ENCODE measurements at places on chromosomes 4 and X.

GRCh38 chr4:26713563-26714151 is 129.8 kb downstream of the TBC1D19 start:
- DNase-seq: no peak

DNA sequence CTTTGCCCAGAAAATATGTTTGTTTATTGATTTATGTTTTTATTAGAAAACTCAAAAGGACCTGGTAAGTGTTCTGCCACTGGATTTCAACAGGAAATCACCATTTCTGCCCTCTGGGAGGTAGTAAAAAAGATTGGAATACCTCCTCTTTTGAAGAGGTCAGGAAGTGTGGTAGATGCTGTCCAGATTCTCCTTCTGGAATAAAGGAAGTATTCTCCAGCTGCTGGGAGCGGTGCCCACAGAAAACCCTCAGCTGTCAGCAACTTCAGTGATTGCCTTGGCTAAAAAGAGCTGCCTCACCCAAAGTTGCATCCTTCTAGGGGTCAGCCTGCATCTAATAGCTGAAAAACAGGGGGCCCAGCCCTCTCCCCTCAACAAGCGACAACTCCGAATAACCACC is 13.8 kb upstream of the ZNF674 start:
- DNase-seq: peak; percentile 28

DNA sequence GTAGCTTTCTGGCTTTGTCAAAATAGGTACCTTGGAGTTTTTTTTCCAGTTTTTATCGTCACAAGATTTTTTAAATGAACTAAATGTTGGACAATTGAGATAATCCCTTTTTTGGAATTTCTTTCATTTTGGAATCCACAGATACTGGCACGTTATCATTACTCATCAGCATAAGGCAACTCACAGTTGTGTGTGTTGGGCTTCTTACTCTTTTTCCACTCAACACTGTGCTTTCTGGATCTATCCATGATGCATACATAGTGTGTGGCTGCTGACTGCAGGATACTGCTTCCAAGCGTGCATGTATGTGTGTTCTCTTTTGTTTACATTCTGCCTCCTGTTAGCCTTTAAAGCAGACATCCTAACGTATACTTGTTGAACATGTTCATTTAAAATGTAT is 113.5 kb upstream of the FAM9A start:
- no peak for DNase-seq

DNA sequence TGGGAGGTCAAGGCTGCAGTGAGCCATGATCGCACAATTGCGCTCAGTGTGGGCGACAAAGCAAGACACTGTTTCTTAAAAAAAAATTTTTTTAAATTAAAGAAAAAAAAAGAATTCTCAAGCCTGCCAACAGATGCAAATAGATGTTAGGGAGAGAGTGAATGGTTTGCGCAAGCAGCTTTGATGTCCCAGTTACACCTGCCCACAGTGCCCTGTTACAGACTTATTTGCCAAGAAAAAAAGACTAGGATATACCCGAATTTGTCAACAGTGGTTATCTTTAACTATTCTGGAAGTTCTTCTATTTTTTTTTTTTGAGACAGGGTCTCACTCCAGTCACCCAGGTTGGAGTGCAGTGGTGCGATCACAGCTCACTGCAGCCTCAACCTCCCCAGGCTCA is 44.3 kb upstream of the UGDH start:
- DNase-seq: no peak

- peak; percentile 30 for DNase-seq
Observed at GRCh38 chrX:154025230-154025629, 5.5 kb upstream of the IRAK1 start.

GRCh38 chr4:950136-951020 is 18.1 kb downstream of the TMEM175 start:
- no peak for DNase-seq

GRCh38 chr4:113141901-113142346 is 92.5 kb downstream of the ANK2 start:
- DNase-seq: peak; percentile 67

- DNase-seq: no peak
Observed at GRCh38 chr4:77202491-77202890, 45.5 kb downstream of the CCNG2 start.

- DNase-seq: peak; percentile 95
Observed at GRCh38 chr4:88616275-88617150, 24.2 kb downstream of the HERC3 start.

- no peak for DNase-seq
Observed at GRCh38 chr4:85459736-85460135, 15.2 kb upstream of the ARHGAP24 start.

DNA sequence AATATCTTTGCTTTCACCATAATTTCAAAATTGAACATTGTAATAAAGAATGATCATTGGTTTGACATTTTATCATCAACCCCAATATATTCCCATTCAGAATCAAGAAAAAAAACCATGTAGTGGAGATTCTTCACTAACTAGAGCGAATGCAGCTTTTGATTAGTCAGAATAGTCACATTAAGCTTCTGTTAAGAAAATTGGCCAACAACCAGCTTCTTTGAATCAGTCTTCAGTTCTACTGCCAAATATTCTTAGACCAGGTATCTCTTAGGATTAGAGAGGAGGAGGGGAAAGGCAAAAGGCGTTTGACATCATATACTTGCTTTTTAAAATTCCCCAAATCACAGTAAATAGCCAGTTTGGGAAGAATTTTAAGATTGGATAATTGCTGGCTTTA is 22.2 kb upstream of the TBC1D8B start:
- no peak for DNase-seq

DNA sequence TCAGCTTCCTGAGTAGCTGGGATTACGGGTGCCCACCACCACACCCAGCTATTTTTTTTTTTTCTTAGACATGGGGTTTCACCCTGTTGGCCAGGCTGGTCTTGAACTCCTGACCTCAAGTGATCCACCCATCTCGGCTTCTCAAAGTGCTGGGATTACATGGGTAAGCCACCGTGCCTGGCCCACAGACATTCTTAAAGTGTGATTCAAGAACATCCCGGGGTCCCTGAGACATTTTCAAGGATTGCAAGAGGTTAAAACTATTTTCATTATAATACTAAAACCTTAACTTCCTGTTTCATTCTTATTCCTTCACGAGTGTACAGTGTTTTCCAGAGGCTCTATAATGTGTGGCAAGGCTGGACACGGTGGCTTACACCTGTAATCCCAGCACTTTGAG is 318.7 kb downstream of the CAMK2D start:
- DNase-seq: peak; percentile 61

DNA sequence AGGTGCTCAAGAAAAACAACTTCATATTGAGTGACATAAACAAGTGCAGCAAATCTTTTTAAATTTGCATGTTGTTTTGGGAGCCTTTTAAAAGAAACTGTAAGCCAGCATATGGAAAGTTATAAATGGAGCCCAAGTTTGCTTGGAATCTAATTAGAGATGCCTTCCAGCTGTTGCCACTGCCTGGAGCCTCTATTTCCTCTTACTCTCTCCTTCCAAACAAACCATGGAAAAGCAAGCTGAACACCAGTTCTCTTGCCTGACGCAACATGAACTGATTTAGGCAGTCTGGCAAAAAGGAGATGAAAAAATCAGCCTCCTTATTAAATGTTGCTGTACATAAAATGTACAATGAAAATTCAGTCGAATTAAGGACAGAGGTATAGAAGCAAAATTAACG is 21.5 kb downstream of the ARSJ start:
- DNase-seq: peak; percentile 52

DNA sequence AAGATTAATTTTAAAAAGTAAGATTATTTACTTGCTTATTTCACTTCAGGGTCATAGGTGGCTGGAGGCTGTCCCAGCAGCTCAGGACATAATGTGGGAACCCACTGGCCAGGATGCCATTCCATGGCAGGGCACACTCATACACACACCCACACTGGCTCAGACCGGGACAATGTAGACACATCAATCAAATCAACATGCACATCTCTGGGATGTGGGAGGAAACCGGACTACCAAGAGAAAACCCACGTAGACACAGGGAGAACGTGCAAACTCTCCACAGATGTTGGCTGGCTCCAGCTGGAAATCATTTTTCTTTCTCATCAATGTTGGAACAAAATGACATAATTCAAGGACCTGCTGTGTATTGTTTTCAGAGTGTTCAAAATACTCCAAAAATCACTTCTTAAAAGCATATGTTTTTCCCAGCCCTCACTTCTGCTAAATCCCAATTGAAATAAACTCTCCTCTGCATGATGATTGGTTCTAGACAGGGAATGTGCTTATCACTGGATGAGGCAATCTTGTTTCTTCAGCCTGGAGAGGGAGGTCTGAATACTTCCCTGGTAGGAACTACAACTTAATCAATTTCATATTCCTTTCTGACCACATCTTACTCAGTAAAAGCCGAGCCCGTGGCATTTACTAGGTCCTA is 18.6 kb upstream of the CPE start:
- DNase-seq: no peak

DNA sequence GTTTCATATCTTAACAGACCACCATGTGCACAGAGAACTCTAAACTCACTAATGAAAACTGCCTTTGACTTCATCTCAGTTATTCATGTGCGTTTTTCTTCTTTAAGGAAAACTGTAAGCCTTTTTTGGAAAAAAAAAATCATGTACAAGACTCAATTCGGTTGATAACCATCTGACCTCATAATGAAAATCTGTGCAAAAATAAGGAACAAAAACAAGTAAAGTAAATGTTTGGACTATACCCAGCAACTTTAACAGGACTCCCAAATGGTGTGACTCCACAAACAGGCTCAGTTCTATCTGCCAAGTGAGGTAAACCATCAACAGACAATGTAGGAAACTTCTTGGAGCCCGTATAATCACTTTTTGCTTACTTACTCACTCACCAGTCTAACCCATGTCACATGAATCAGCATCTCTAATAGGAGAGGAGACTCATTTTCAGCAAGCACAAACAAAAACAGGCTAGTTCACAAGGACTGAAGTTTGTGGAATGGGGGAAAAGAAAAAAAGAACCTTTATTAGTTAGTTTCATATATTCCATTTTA is 9.3 kb downstream of the APOO start:
- DNase-seq: peak; percentile 50

GRCh38 chr4:165520086-165520485 is 141.3 kb downstream of the CPE start:
- no peak for DNase-seq

DNA sequence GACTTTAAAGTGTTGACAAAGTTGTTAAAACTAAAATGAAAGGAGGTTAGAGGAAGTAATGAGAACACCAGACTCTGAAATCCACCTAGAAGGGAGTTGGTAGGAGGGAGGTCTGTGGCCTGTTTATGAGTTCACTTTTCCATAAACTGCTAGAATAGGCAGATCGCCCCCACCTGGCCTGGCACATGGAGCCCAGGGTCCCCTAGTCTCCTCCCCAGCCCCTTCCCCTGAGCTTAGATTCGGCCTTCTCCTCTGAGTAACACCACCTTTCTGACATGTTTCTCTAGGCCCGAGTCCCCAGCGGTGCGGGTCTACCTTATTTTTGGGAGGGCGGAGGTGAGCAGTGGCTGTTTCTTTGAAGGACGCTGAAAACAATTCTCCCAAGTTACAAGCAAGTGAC is 54.5 kb upstream of the FAT1 start:
- no peak for DNase-seq

- no peak for DNase-seq
Observed at GRCh38 chr4:71095545-71095944, 102.1 kb downstream of the DCK start.

DNA sequence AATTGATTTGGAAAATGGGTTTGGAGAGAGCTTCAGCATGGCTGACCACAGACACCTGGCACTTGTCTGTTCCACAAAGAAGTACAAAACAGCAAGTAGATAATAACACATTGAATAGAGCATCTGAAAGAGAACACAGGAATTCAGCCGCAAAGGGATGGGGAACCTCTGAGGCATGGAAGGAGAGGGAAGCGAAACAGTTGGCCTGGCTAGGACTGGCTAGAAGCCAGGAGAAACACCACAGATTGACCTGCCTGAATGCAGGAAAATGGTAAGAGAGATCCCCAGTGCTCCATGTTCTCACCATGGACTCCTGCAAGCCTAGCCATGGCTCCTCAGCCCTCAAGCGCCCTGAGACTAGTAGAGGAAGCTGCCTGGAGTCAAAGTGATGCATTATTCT is 169.7 kb upstream of the SH3RF1 start:
- DNase-seq: peak; percentile 3

GRCh38 chr4:185381288-185382196 is 14.2 kb downstream of the LRP2BP start:
- peak; percentile 40 for DNase-seq

DNA sequence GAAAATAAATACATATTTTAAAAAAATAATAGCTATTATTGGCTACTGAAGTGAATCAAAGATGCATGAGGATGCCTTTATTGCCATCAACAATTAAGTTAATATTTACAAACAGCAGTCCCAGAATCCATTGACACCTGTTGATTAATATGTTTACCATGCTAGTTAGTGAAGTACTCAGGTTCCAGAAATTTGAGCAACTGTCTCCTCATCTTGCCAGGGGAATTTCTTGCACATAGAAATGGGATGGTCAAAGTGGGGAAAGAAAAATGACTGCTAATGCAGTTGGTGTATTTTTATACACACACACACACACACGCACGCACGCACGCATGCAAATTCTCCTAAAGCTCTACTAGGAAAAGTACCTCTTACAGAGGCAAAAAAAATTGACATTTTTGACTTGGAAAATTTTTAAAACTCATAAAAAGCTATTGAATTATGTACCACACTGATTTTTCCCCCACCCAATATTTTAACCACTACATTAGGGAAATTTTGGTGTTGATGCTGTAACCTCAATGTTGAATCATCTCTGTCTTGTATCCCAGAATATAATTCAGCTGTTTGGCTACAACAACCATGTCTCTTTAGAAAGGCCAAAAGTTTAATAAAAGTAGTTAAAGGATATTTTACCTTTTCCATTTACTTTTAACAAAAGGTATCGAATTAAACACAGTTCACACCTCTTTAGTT is 105.3 kb upstream of the TMEM150C start:
- DNase-seq: no peak

- DNase-seq: no peak
Observed at GRCh38 chr4:101682946-101683345, 107.6 kb upstream of the BANK1 start.

DNA sequence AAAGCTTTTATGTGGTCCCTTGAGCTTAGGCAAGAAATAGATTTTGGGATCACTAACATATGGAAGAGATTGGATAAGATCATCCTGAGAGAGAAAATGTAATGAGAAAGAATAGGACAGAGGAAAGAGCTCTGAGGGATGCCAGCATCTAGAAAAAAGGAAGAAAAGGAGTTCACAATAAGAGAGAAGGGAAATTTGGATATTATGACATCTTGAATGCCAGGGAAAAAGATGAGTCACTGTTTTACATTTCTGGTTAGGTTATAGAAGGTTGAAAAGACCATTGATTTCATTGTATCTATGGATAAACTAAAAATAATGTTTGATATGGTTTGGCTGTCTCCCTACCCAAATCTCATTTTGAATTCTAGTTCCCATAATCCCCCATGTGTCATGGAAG is 208.5 kb downstream of the MAD2L1 start:
- DNase-seq: no peak
